Activated naive CD8-positive, alpha-beta T cell treated with anti-CD3 and anti-CD28 coated beads, Interleukin-2, amount 10 ng/mL, durations not matched to agents 7 days and 5 days (primary cell): ENCODE measurements at places on chromosomes 5 and 9. TPM values are rescaled to one million over a fixed set of nuclear protein-coding genes. Genes with fewer than 3 reads are reported as not detected.

GRCh38 chr9:35522700-35523099 is 32.8 kb downstream of the RUSC2 start:
- DNase-seq: no peak
- H3K36me3 ChIP-seq: no peaks in the 10 kb centered on the region
- no peak overlapping the region for H3K4me3 ChIP-seq
- H3K27ac ChIP-seq: no peak overlapping the region

- H3K4me3 ChIP-seq: no peak overlapping the region
- no peak for DNase-seq
- H3K27me3 ChIP-seq: no peaks in the 10 kb centered on the region
- peaks cover 2% of the 10 kb centered on the region for H3K36me3 ChIP-seq
- H3K27ac ChIP-seq: no peak overlapping the region
Measured at GRCh38 chr9:19446361-19446861, 37.6 kb downstream of the ACER2 start.

DNA sequence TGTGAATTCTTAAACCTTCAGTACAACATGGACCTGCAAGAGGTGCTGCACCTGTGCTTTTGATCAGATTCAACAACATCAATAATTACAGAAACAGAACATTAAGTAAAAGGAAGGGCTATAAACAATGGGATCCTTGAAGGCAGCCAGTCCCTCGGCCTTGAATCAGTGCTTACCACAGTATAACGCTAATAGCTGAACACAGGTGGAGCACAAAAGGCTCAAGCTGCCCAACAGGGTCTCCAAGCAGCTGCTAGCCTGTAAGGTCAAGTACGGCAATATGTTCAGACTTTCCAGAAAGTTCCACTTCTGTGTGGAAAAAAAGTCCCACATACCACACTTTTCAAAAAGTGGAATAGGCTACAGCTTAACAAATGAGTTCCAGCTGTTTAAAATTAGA is 61.9 kb upstream of the ITGA1 start:
- peaks cover 38% of the 10 kb centered on the region for H3K4me1 ChIP-seq
- H3K4me3 ChIP-seq: peak overlapping the region; percentile 80

DNA sequence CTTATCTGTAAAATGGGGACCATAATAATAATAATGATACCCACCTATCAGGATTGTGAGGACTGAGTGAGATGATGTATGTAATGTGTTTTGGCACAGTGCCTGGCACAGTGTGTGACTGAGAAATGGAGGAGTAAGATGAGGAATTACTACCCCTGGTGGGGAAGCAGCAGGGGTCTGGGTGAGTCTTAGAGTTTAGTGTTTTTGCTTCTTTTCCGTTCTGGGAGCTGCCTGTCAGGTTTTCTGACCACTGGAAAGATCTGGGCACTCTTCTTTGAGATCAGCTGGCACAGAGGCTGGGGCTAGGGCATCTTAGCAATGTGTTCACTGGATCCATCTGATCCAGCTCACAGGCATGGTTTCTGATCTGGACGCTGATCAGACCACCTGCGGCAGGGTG is 8.5 kb downstream of the LCP2 start:
- H3K4me3 ChIP-seq: peak overlapping the region; percentile 99
- peaks cover 91% of the 10 kb centered on the region for H3K4me1 ChIP-seq
- no peaks in the 10 kb centered on the region for H3K27me3 ChIP-seq
- H3K27ac ChIP-seq: peak overlapping the region; percentile 97
- peaks cover 92% of the 10 kb centered on the region for H3K36me3 ChIP-seq

DNA sequence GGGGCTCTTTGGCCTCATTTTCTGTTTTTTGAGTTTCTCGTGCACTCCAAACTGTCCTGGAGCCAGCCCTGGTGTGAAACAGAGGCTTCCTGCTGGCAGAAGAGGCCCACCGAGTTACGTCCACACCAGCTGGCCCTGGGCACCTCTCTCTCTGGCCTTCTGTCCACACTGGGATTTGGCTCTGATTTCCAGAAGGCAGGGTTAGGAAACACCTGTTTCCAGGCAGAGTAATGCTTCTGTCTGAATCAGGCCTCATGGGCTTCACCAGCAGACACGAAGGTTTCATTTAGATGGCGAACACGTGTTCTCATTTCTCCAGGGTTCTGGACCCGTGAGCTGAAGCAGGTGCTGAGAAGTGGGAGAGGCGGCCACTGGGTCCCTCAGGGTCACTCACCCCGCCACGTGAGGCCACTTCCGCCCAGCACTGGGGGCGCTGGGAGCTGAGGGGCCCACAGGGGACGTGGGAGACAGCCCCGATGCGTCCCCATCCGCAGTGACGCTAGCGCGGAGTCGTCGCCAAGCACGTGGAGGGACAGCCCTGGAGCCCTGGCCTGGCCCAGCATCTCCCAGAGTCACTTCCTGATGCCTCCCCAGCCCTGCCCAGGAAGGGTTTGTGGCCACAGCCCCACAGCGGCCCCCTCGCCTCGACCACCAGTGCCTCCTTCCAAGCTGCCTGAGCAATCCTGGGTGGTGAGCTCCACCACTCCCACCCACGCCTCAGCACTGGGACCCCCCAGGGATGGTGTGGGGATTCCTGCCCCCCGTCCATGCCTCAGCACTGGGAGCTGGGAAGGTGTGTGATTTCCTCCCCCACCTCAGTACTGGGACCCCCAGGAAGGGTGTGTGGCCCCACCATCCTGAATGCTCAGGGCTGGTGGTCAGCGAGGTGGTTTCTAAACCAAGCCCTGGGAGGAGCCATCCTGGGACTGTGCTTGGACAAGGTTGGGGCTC is 4.9 kb upstream of the LRRC14B start:
- no peaks in the 10 kb centered on the region for H3K36me3 ChIP-seq
- H3K27ac ChIP-seq: no peak overlapping the region
- peaks cover 8% of the 10 kb centered on the region for H3K4me1 ChIP-seq
- H3K27me3 ChIP-seq: no peaks in the 10 kb centered on the region

- H3K36me3 ChIP-seq: peaks cover 15% of the 10 kb centered on the region
- peaks cover 2% of the 10 kb centered on the region for H3K4me1 ChIP-seq
- no peak overlapping the region for H3K4me3 ChIP-seq
Measured at GRCh38 chr9:132267660-132268059, 87.1 kb downstream of the SETX start.

Gene F2R
- 22.2 TPM for total RNA-seq

Gene ZNF483
- 7.8 TPM for total RNA-seq
